ENCODE measurements at places on chromosomes 5 and 9.
A peak's percentile ranks its signal among the peaks of the same experiment; 100 is the strongest.

GRCh38 chr5:11617080-11617479 lies 287.2 kb downstream of the CTNND2 start:
- DNase-seq: peak; percentile 8
- H3K36me3 ChIP-seq: no peaks in the 10 kb centered on the region
- no peaks in the 10 kb centered on the region for H3K27me3 ChIP-seq
- H3K4me1 ChIP-seq: no peaks in the 10 kb centered on the region

DNA sequence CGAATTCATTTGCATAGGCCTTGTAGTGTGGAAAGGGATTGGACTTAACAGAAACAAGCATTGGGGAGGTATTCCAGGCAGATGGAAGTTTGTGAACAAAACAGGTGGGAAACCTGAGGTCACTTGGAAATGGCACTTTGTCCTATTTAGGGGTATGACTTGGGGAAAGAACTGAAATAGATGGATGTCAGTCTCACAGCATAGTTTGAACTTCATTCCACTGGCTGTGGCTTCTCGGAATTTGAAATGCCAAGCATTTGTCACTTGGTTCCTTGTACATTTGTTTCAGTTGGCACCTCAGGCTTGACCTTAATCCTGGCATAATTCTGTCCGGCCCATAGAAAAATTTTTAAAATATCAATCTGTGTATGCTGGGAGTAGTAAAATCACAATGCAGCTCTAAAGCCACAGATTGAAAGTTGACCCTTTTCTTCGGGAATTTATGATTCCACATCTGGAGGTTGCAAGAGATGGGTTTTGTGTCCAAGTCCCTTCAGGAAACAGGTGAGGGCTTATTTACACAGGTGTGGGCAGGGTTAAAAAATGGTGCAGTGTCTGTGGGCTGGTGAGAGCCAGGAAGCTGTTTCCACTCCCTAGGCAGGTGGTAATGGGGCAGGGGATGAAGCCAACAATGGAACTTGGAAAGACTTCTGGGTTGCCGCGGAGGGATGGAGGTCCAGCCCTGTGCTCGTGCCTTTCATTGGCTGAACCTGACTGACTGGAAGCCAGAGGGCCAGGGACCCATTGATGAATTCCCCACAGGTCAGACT lies 39.2 kb upstream of the PDE8B start:
- peaks cover 15% of the 10 kb centered on the region for H3K4me1 ChIP-seq
- no peaks in the 10 kb centered on the region for H3K27me3 ChIP-seq
- no peak overlapping the region for H3K4me3 ChIP-seq
- no peak for DNase-seq
- H3K27ac ChIP-seq: no peak overlapping the region
- H3K36me3 ChIP-seq: no peaks in the 10 kb centered on the region

GRCh38 chr9:92666236-92666635 lies 3.7 kb downstream of the IPPK start:
- no peak for DNase-seq
- H3K27me3 ChIP-seq: no peaks in the 10 kb centered on the region
- no peak overlapping the region for H3K27ac ChIP-seq
- no peaks in the 10 kb centered on the region for H3K36me3 ChIP-seq

DNA sequence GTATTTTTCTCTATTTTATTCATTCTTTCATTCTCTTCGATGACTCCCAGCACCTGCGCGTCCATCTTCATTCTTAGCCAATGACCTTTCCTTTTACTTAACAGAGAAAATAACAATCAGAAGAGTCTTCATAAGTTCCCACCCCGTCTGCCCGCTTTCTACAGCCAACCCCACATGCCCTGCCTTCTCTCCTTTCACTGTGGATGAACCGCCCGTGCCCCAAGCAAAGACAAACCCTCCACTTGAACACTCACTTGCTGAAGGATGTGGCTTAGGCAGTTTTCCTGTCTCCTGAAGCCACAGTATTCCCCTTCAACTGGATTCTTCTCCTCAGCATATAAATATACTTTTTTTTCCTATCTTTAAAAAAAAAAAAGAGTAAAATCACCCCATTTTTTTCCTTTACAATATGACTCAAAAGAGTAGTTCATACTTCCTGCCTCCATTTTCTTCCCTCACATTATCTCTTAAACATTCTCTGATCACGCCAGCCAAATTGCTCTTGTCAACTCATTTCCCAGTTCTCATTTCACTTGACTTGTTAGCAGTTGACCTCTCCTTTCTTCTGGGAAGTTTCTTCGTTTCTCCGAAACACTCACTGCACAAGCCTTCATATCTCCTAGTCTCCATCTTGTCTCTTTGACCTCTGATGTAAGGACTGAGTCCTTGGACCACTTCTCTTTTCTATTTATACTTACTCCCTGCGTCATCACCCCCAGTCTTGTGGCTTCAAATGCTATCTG lies 11.1 kb downstream of the NIPSNAP3B start:
- no peak overlapping the region for H3K4me3 ChIP-seq
- H3K4me1 ChIP-seq: no peaks in the 10 kb centered on the region
- no peaks in the 10 kb centered on the region for H3K36me3 ChIP-seq
- no peaks in the 10 kb centered on the region for H3K27me3 ChIP-seq
- H3K27ac ChIP-seq: no peak overlapping the region

DNA sequence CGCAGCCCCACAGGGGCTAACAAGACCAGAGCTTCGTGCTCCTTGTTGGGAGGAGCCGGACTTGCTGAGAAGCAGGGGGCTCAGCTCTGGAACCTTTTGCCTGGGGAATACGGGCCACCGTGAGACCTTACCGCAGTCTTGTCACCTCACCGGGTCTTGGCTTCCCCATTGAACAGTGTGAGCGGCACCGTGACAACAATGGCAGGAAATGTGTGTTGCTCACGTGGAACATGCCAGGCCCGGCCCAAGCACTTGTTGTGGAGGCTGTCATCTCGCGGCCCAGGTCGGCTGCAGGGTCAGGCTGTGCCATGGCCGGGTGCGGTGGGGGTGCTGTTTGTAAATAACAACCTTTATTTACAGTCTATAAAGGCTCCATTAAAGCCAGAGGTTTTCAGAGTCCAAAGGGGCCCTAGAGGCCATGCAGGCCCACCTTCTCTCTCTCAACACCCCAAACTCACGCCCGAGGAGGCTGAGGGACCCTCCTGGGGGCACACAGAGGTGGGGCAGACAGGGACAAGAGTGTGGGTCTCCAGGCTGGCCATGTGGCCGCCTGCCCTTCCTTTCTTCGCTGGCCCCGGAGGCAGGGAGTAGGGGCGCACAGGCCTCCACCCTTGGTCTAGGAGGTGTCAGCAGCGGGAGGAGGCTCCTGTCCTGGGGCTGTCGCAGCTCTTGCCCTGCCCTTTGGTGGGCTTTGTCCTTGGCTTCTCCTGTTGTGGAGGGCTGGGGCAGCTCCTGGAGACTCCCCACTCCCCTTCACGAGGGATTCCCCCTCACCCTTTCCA lies 79.7 kb downstream of the TSPAN17 start:
- H3K4me1 ChIP-seq: no peaks in the 10 kb centered on the region
- H3K36me3 ChIP-seq: no peaks in the 10 kb centered on the region
- peaks cover 32% of the 10 kb centered on the region for H3K27me3 ChIP-seq
- no peak for DNase-seq
- no peak overlapping the region for H3K4me3 ChIP-seq

DNA sequence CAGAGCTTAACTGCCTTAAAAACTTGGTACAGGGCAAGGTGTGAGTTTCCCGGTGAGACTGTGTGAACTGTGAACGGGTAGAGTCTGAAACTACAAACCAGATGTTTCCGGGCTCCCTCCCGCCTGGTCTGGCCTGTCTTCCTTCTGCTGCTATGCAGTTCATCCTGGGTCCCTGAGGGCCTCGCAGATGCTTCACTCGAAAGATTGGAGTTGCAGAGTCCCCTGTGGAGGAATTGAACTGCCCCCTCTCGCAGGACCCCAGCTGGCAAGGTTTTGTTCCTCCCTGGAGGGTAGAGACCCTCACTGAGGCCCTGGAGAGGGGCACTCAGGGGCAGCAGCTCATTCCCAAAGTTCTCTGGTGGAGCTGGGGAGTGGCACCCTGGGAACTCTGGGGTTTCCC lies 533 bp downstream of the DCANP1 start:
- no peak for DNase-seq
- peaks cover 20% of the 10 kb centered on the region for H3K27me3 ChIP-seq
- H3K36me3 ChIP-seq: no peaks in the 10 kb centered on the region
- no peak overlapping the region for H3K4me3 ChIP-seq

DNA sequence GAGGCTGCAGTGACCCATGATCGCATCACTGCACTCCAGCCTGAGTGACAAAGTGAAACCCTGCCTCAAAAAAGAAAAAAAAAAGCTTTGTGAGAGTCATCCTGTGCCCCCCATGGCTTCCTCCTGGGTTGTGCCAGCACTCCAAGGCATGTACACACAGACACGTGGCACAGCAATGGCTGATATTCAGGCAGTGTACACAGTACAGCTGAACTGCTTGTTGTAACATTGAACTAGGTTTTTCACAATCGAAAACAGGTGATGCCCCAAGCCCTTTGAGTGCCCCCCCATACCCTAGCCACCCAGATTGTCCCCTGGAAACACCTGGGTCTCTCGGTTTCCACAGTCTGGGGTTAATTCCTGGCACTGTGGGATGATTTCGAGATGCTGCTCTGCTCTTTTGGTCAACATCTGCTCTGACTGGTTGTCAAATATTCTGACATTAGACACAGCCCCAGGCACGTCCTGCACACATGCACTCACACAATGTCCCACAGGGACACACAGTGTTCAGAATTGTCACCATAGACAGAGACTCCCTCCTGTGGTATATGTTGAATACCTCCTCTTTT lies 9.2 kb downstream of the SPINK4 start:
- H3K36me3 ChIP-seq: peaks cover 12% of the 10 kb centered on the region
- no peak overlapping the region for H3K4me3 ChIP-seq
- H3K27me3 ChIP-seq: no peaks in the 10 kb centered on the region
- H3K27ac ChIP-seq: no peak overlapping the region

- no peak overlapping the region for H3K27ac ChIP-seq
- H3K4me3 ChIP-seq: no peak overlapping the region
- no peaks in the 10 kb centered on the region for H3K36me3 ChIP-seq
- DNase-seq: no peak
Observed at GRCh38 chr5:168920019-168920810, 341.0 kb upstream of the PANK3 start.

DNA sequence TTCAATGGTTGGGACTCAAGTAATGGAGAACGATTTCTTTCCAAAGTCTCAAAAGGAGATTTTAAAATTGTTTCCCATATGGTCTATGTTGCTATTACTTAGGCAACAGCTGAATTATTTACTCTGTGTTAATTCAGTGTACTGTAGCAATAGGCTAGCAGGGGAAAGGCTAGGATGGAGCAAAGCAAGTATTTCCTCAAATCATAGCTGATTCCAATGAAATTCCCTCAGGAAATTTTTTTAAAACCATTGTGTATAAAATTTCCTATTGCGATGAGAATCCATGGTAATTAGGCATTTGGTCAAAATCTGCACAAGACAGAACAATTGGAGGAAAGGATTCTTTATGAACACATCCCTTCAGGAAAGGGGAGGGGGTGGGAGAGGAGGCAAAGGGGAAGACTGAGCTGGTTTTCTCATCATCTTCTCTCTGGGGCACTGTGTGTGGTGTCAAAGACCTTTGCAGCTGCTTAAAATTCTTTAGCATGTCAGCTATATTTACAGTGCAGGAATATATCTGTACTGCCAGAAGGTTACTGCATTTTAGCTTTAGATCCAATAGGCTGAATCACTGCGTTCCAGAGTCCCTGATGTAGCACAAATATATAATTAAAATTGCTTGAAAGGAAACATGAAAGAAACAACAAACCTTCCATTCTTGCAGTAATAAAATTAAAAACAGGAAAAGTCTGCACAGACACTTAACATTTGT lies 95.3 kb downstream of the ZNF608 start:
- H3K4me1 ChIP-seq: peaks cover 54% of the 10 kb centered on the region
- peak overlapping the region; percentile 66 for H3K4me3 ChIP-seq
- H3K36me3 ChIP-seq: no peaks in the 10 kb centered on the region
- H3K27me3 ChIP-seq: no peaks in the 10 kb centered on the region

- no peak overlapping the region for H3K27ac ChIP-seq
- no peaks in the 10 kb centered on the region for H3K4me1 ChIP-seq
- no peak for DNase-seq
Observed at GRCh38 chr5:23635938-23636337, 128.5 kb downstream of the PRDM9 start.

GRCh38 chr5:121667292-121667691 lies 184.4 kb upstream of the FTMT start:
- H3K27ac ChIP-seq: no peak overlapping the region
- peaks cover 3% of the 10 kb centered on the region for H3K4me1 ChIP-seq
- H3K36me3 ChIP-seq: no peaks in the 10 kb centered on the region
- no peaks in the 10 kb centered on the region for H3K27me3 ChIP-seq
- DNase-seq: no peak

- H3K4me1 ChIP-seq: no peaks in the 10 kb centered on the region
- H3K36me3 ChIP-seq: no peaks in the 10 kb centered on the region
- no peak overlapping the region for H3K27ac ChIP-seq
- no peaks in the 10 kb centered on the region for H3K27me3 ChIP-seq
Observed at GRCh38 chr5:6686915-6687409, 26.3 kb upstream of the TENT4A start.

- H3K27me3 ChIP-seq: no peaks in the 10 kb centered on the region
- no peak overlapping the region for H3K27ac ChIP-seq
- no peaks in the 10 kb centered on the region for H3K4me1 ChIP-seq
- peak; percentile 68 for DNase-seq
- H3K36me3 ChIP-seq: no peaks in the 10 kb centered on the region
- no peak overlapping the region for H3K4me3 ChIP-seq
Observed at GRCh38 chr5:125584140-125584520, 837.7 kb upstream of the ZNF608 start.

DNA sequence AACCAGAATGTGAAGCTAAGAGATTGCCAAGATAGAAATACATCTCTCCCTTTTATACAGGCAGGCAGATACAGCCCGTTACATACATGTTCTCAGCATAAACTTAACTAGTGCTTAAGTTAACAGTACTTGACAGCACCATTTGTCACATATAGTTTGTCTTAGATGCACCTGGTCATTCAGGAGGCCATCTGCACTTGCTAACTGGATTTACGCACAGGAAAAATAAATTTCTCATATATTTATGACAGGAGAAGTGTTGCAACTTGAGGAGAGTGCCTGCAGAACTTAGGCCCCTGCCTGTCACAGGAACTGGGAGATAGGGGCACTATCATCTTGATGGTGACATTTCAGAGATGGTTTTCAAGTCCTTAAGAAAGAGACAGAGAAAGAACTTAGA lies 1462.1 kb upstream of the CDH9 start:
- H3K27me3 ChIP-seq: no peaks in the 10 kb centered on the region
- H3K27ac ChIP-seq: no peak overlapping the region
- H3K4me1 ChIP-seq: no peaks in the 10 kb centered on the region
- DNase-seq: no peak
- H3K36me3 ChIP-seq: no peaks in the 10 kb centered on the region
- H3K4me3 ChIP-seq: no peak overlapping the region

- no peaks in the 10 kb centered on the region for H3K27me3 ChIP-seq
- DNase-seq: no peak
- H3K4me1 ChIP-seq: no peaks in the 10 kb centered on the region
- no peak overlapping the region for H3K27ac ChIP-seq
- H3K4me3 ChIP-seq: no peak overlapping the region
Observed at GRCh38 chr5:26329562-26330189, 708.7 kb downstream of the CDH9 start.

GRCh38 chr9:124390794-124391658 lies 24.2 kb downstream of the PSMB7 start:
- H3K27me3 ChIP-seq: no peaks in the 10 kb centered on the region
- peaks cover 42% of the 10 kb centered on the region for H3K4me1 ChIP-seq
- no peak overlapping the region for H3K27ac ChIP-seq
- H3K4me3 ChIP-seq: no peak overlapping the region
- peak; percentile 24 for DNase-seq

Data from astrocyte (in vitro differentiated cells and primary cell).